Activated gamma-delta T cell treated with Interleukin-2 at 50 U/mL for 16 hours (primary cell): ENCODE measurements at places on chromosomes 5 and 9.

GRCh38 chr9:36306471-36307306 lies 48.4 kb upstream of the GNE start:
- DNase-seq, result no peak

GRCh38 chr5:10505517-10506095 lies 58.3 kb upstream of the ANKRD33B start:
- no peak for DNase-seq

DNA sequence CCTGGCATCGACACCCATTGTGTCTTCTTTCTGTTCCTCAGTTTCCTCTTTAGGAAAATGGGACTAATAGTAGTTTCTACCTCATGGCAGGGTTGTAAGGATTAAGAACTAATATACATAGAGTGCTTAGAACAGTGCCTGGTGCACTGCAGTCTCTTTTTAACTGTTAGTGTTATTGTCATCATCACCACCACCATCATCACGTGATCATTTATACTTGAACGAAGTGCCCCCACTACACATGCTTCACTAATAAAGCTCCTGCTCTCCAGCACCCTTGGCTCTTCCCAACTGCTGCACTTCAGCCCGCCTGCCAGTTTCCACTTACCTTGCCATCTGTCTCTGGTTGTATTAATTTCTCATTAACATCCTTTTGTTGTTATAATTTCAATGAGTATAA lies 35.8 kb upstream of the MAST4 start:
- no peak for DNase-seq

- no peak for DNase-seq
These were observed 220.8 kb downstream of the MRPS30 start for GRCh38 chr5:45029553-45029952.

DNA sequence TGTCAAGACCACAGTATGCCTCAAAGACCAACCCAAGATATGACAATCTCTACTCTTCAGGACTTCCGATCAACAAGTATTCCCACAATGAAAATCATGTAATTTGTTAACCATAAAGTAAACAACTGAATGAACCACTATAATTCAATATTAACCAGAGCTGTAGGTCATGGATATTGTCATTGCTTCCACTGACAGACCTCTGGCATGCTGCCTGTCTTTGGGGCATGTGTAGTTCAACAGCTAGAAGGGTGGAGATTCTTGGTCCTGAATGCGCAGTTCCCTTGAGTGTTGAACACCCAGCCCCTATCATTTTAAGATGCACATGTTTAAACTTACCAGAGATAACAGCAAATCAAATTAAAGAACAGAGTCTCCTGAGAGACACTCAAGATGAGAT lies 283.0 kb downstream of the CEMIP2 start:
- DNase-seq, result no peak

GRCh38 chr5:159602434-159602833 lies 272.1 kb upstream of the IL12B start:
- DNase-seq, result no peak

GRCh38 chr9:138095813-138096518 lies 218.4 kb downstream of the CACNA1B start:
- DNase-seq, result no peak

DNA sequence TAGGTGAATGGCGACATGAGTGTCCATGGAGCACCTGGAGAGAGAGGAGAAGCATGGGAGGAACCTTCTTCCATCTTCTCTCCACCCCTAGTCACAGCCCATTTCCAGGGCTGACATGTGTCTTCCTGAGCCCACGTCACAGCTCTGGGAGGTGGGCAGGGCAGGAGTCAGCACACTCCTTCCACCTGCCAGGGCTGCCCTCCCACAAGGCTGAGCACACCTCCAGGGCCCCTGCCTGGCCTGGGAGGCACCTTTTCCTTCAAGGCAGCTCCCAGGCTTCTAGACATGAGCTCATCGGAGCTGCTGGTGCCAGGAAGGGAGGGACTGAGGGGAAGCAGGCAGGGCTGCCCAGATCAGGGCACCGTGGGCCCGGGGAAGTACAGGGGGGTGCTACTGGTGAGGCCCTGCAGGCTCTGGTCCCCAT lies 13.6 kb upstream of the SYNPO start:
- no peak for DNase-seq

- no peak for DNase-seq
These were observed 7.4 kb downstream of the MEGF10 start for GRCh38 chr5:127298036-127298429.

DNA sequence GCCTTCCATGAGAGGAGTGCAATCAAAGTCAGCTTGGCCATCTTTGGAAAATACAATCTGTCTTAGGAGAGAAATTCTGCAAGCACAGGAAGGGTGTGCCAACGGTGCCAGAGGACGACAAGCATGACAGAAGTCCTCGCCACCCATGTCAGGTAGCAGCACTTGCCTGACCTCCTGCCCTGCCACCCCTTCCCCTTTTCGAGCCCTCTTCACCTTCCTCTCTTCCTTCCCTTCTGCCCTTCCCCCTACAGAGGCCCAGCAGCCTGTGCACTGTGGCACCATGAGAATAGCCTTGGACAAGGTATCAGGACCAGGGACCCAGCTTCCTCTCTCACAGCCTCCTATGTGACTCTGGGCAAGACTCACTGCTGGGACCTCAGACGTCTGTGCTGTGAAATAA lies 5.3 kb upstream of the UBE2QL1 start:
- no peak for DNase-seq
